Islet precursor cell (in vitro differentiated cells): ENCODE measurements at places on chromosomes 3 and 15.

- no peak for DNase-seq
Observed at GRCh38 chr3:179624451-179624850, 19.9 kb downstream of the NDUFB5 start.

GRCh38 chr15:78618490-78618934 lies 2.3 kb downstream of the CHRNA3 start:
- DNase-seq: peak; percentile 89

DNA sequence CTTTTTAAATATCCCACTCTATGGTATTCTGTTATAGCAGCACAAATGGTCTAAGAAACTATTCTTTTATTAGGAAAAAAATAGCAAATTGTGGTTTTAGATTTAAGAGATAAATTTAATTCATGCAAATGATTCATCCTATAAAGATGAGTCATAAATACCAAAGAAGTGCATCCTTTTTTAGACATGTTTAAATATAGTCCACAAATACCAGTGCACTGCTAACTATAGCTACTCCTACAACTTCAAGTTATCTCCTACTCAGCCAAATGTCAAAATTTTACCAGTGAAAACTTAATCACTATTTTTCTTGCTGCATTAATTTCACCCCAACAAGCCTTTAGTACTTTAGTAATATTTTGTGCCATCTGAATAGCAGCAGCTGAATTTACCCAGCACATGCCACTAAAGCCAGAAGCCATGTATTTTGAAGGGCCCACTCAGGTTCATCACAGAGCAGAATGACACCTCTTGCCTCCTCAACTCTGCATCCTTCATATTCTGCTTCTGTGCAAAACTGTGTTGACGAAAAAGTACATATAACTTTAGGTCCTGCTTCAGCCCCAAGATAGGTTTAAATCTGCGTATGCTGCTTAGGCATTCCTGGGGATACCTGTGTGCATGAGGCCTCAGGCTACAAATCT lies 24.9 kb downstream of the CX3CR1 start:
- DNase-seq: no peak

DNA sequence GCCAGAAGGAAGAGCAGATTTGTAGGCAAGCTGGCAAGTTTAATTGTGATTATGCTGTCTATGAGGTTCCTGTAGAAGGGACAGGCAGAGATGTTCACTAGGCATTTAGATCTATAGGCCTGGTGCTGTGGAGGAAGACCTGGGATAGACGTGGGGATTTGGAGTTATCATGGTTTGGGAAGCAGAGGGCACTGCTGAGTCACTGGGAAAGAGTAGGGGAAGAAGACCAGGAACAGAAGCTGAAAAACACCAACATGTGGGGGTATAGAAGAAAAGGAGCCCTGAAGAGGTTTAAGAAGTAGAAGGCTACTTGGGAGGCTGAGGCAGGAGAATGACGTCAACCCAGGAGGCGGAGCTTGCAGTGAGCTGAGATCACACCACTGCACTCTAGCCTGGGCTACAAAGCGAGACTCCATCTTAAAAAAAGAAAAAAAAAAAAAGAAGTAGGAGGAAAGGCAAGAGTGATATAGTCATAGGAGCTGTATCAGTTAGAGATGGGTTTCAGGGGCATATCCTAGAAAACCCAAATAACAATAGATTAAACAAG lies 19.3 kb downstream of the GRK7 start:
- DNase-seq: no peak

DNA sequence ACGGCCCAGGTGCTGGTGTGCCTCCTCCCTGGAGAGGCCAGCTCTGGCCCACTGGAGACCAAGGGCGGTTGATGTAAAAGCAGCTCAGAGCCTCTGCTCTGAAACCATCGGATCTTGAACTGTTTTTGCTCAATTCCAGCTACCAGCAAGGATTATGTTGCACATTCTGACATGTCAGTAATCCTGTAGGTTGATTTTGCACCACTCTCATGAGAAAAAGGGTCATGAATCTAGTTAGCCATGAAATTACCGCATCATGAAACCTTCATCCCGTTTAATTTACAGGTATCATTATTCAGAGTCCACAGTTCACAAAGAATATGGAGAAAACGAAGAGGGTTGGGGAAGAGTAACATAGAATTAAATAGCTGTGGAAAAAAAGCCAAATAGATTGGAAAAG lies 120.4 kb upstream of the NSMCE3 start:
- no peak for DNase-seq

DNA sequence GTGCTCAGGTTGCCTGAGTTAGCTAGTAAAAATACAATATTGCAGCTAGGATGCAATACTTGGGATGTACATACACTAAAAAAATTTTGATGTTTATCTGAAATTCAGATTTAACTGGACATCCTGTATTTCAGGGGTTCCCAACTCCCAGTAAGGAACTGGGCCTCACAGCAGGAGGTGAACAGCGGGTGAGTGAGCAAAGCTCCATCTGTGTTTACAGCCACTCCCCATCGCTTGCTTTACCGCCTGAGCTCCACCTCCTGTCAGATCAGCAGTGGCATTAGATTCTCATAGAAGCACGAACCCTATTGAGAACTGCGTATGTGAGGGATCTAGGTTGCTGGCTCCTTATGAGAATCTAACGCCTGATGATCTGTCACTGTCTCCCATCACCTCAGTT lies 285.1 kb upstream of the PROK2 start:
- no peak for DNase-seq

- DNase-seq: no peak
Observed at GRCh38 chr15:58492661-58493397, 61.0 kb downstream of the LIPC start.

DNA sequence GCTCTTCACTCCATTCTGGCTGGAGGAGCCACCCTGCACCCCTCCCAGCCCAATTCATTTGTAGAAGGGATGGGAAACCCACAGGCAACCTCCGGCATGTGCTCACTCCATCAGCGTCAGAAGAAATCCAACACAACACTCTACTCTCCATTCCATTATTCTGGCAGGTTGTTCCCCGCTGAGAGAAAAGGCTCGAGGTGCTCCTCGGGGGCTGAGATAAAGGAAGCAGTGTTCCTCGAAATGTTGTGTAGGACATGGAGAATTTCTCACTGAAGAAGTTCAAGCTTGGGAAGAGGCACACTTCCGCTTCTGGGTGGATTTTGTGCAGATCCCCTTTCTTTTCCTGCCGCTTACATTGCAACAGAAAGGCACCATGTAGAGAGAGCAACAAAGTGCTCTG lies 355.0 kb upstream of the CFAP20DC start:
- no peak for DNase-seq

DNA sequence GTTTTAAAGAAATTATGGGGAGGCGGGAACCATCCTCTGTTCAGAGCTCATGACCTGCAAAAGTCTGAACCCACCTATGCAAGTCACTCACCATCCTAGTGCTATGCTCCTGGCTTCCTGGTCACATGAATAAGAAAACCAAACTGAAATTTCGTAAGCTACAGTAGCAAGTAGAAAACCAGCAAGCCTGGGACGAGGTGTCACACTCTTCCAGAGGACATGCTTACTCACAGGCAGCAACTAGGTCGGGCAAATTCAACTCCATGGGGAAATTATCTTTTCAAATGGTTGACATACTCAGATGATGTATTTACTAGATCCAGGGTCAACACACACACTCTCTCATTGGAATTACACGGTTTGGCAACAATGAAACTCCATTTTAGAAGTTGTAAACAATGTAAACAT lies 31.3 kb downstream of the LDHAL6B start:
- DNase-seq: no peak

DNA sequence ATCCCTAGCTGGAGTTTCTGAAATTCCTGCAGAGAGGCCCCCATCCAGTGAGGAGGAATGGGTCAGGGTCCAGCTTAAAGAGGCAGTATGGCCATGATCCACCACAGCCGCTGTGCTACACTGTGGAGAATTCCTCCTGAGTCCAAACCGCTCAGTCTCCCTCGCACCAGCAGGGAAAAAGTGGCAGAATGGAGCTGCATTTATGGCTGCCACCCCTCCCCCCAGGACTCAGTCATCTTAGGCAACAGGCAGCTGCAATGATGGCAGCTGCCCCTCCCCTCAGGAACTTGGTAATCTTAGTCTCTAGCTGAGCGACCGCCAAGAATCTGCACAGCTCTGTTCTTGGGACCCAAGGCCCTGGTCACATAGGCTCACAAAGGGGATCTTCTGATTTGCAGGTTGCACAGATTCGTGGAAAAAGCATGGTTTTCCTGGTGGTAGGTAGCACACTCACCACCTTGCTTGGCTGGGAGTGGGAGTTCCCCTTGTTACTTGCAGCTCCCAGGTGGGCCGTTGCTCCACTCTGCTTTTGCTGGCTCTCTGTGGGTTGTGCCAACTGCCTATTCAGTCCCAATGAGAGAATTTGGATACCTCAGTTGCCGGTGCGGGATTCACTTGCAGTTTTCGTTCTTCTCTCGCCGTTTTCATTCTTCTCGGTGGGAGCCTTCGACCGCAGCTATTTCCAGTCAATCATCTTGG lies 204.1 kb downstream of the STXBP5L start:
- DNase-seq: peak; percentile 70

- DNase-seq: no peak
Observed at GRCh38 chr3:23540600-23540999, 265.2 kb upstream of the UBE2E1 start.

DNA sequence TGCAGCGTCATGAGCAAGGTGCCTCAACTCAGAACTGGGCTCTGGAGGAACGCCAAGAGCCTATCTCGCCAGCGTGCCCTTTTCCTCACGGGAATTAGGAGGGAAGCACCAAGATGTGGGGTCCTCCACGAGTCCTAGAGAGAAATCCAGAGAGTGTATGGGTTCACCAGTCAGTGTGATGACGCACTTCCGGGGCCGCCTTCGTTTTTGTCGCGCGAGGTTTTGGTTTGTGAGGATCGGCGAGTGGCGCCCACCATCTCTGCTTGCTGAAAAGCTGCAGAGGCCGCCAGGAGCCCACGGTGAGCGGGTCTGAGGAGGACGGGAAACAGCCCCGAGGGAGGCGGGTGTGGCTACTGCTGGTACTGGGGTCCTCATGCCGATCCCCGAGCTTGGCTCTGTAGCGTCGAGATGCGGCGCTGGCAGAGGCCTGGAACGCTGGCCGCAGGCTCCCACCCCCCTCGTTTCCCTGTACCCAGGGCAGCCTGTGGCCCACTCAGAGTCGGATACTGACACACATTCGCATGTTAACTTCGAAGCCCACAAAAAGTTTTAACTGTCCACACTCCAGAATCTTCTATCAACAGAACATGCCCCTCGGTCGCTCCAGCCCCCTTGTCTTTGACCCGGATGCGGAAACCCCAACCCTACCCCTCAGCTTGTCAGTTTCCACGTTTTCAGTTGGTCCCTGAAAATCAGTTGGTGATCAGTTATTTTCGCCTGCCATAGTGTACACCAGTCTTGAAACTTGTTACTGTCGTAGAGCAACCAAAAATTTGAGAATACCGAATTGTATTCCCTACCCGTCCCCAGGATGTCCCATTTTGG lies 30.4 kb downstream of the ZNF662 start:
- DNase-seq: no peak

DNA sequence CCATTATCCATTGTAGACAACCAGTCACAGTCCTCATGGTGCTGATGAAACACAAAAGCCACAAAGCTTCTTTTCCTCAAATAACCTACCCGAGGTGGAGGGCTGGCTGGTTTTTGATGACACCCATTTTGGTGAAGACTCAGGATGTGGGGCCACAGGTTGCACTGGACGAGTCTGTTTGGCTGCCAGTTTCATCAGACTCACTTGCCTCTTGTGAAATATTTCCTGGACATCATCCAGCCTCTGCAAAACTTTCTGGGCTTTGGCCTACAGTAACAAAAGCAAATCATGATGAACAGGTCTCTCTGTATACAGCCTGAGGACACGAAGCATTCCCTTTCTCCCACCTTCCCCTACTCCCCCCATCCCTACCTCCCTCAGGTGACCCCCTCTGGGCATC lies 42.2 kb downstream of the B3GNT5 start:
- no peak for DNase-seq

- DNase-seq: no peak
Observed at GRCh38 chr15:58440158-58440910, 8.5 kb downstream of the LIPC start.

DNA sequence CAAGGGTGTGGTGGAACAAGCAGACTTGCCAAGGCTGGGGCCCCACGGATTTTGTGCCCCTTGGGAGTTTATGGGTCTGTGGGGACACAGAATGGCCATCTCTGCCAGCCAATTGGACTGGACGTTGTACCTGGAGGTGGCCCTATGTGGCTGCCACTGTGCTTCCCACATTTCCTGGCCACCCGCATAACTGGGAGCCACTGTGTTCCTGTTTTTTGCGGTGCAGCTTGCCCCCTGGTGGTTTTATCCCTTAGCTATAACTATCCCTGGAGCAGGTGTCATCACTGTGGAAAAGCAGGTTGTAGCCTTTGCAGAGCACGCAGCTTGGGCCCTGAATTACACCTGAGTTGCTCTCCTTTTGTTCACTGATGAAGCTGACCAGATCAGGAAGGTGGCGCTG lies 306.3 kb downstream of the ZPLD1 start:
- no peak for DNase-seq

GRCh38 chr15:67109141-67110034 lies 44.0 kb downstream of the SMAD3 start:
- DNase-seq: no peak

DNA sequence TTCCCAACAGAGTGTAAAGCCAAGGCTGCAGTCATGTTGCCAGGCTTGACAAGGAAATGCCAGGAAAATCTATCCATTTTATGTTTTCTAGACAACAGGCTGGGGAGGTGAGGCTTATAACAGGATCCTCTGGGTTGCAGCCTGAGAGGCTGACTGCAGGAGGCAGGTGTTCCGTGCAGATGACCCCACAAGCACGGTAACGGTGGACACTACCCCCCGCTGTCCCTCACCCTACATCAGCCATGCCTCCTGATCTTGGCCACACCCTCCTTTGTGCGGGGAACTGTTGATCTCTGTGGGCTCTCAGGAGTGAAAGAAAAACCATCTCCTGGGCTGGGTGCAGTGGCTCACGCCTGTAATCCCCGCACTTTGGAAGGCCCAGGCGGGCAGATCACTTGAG lies 68.0 kb upstream of the ADPGK start:
- DNase-seq: no peak

DNA sequence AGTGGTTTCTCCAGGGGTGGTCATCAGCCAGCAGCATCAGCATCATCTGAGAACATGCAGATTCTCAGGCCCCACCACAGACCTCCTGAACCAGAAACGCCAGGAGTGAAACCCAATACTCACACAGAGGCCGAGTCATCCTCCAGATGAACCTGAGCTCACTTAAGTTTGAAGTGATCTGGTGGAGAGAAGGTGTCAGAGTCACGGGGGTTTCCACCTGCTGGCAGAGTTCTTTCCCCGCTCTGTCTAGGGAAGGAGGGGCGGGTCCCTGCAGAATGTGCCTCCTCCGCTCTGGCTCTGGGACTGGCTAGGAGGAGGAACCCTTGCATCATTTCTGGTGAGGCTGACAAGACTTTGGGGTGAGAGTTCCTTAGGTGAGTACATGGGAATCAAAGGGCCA lies 13.3 kb upstream of the KIF23 start:
- DNase-seq: peak; percentile 61

GRCh38 chr15:82177291-82178010 lies 85.1 kb downstream of the EFL1 start:
- DNase-seq: no peak

GRCh38 chr3:16548721-16549120 lies 35.2 kb upstream of the RFTN1 start:
- no peak for DNase-seq

GRCh38 chr3:102295756-102296155 lies 139.1 kb upstream of the ZPLD1 start:
- no peak for DNase-seq

GRCh38 chr3:48157950-48158376 lies 30.3 kb downstream of the CDC25A start:
- peak; percentile 78 for DNase-seq
